ENCODE measurements at places on chromosomes 2 and 18.
A peak's percentile ranks its signal among the peaks of the same experiment; 100 is the strongest.

DNA sequence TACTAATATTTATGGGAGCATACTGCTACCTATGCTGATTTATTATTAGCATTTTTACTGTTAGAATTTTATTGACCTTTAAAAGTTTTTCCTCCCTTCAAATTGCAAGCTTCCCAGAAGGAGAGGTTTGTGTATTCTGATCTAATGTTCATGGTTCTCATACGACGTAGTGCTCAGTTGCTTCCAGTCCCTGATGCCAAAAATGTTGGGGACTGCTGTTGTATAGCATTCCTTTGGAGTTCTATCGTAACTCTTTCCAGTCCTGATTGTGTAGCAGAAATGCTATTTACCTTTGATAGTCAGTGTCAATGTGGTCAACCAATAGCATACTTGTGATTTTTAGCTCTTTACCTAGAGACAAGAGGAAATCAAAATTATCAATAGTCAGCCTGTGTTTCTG, 69.5 kb upstream of the ZSWIM2 start:
- DNase-seq: no peak

- no peak for DNase-seq
Measured at GRCh38 chr18:23453680-23454058, 582 bp downstream of the RIOK3 start.

- DNase-seq: no peak
Measured at GRCh38 chr2:8132351-8132831, 549.5 kb upstream of the ID2 start.

DNA sequence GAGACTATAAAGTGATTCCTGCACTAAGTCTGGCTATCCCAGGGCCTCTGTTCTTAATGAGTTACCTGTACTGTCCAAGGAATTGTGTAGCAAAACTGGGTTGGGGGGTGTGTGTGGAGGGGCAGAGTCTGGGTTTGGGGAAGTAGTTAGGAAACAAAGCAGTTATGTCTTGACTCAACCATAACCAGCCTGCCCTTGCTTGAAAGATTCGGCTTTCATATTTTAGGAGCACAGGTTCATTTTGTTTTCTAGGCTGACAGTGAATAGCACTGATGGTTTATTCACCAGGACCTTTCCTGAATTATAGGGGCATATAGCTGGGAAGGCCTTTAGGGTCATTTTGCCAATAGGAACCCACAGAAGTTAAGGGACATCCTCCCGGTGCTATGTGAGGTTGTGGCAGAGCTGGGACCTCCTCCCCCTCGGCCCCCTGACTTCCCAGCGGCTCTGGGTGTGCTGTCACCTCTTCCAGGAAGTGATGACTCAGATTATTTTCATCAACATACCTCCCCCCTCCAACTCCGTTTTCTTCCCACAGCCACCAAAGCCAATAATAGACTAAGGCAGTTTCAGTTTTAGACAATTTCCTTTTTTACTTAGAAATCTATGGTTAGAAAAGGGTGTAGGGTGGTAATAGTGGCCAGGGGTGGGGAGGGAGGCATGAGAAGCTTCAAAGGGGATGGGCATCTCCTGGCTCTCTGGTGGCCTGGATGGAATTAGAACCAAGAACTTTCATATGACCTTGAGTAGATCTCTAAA, 44.8 kb downstream of the SETBP1 start:
- DNase-seq: no peak

- DNase-seq: no peak
Measured at GRCh38 chr2:110667071-110667470, 10.8 kb downstream of the BUB1 start.

GRCh38 chr2:29223257-29223656, 108.0 kb downstream of the CLIP4 start:
- DNase-seq: no peak

DNA sequence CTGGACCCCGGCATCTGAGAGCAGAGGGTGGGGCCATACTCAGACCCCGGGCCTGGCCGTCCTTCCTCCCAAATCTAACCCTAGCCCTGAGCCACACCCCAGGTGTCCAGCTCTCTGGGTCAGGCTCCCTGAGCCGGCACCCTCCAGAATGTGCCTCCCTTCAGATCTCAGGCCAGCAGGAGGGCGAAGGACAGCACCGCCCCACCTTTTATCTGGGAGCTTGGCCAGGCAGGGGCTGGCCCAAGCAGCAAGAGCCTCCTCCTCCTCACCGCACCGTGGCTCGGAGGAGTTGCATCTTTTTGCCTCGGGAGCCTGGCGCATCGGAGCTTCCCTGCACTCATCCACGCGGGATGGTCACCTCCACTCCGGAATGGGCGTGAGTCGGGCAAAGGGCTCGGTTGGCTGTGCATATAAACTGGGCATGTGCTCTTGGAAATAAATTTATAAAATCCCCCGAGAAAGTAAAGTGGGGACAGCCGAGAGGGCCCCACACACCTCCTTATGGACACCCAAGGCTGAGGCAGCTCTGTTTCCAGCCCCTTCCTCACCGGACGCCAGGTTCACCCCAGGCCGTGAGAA, 69.1 kb upstream of the CTDP1 start:
- DNase-seq: no peak

DNA sequence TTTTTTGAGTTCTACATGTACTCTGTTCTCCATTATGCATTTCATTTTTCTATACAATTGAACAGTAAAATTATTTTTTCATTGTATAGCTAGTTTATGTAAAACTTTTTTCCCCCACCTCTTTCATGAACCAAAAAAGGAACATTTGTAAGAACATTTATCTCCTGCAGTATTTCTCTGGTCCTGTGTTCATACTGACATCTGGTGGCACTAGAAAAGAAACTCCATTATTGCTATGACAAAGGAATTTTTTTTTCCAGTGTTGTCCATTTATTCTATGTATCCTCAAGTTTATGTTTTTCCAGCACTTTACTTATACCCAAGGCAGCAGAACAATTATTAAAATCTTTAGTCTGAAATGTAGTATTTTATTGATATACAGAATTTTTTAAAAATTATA, 27.4 kb upstream of the CHAC2 start:
- DNase-seq: no peak

DNA sequence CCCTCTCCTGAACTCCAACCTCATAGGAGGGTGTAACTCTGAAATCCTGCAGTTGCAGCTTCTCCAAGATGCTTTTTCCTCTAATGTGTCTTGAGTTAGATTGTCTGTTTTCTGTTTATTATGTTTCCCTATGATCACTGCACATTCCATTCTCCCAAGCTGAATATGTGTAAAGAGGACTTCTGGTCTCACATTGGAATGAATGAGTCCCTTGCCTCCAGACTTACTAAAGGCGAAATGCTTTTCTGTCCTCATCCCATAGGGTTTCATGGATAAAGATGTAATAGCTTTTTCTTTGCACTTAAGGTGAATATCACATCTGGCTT, 35.5 kb upstream of the CYP27A1 start:
- DNase-seq: no peak

DNA sequence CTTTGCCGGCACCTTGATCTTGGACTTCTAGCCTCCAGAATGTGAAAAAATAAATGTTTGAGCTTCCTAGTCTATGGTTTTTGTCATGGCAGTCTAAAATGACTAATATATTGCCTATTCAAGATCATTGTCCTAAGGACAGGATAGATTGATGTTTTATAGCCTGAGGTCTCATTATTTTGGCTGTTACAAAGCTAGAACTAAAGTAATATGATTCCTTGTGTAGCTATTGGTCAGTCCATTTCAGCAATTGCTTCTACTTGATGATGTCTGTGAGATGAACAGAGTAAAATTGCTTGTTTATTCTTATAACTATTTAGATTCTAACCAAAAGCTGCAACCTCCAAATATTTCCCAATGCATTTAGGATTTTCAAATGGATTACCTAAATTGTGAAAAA, 145.0 kb downstream of the HRH4 start:
- no peak for DNase-seq

GRCh38 chr2:109123586-109124201, 5.3 kb upstream of the SH3RF3 start:
- DNase-seq: no peak

DNA sequence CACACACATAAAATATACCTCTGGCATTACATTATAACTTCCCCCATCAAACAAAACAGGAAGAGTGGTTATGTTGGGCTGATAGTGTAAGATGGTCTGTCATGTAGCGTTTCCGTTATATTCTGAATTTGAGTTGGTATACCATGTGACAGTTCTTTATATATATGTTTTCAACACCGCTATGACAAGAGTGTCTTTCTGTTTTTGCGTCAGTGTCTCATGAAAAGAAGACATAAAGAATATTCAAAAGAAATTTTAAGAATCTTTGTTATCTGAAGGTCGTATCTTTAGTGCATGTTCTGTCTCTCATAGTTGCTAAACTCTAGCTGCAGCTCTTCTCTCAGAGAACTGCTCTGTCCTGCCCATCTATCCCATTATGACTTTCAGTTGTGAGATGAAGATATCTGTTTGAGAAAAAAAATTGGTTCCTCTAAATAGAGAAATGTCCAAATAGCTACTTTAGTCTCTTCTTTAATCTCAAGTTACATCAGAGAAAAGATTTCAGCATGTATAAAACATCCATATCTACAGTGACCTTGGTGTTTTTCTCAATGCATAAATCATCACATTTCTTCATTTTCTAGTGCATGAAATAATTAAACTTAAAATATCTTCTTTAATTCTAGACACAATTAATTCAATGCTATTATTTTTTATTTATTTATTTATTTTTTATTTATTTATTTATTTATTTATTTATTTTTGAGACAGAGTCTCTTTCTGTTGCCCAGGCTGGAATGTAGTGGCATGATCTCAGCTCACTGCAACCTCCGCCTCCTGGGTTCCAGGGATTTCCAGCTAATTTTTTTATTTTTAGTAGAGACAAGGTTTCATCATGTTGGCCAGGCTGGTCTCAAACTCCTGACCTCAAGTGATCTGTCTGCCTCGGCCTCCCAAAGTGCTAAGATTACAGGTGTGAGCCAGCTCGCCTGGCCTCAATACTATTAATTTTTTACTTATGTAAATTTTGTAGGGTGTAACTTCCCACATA, 24.3 kb upstream of the PSME4 start:
- DNase-seq: no peak

DNA sequence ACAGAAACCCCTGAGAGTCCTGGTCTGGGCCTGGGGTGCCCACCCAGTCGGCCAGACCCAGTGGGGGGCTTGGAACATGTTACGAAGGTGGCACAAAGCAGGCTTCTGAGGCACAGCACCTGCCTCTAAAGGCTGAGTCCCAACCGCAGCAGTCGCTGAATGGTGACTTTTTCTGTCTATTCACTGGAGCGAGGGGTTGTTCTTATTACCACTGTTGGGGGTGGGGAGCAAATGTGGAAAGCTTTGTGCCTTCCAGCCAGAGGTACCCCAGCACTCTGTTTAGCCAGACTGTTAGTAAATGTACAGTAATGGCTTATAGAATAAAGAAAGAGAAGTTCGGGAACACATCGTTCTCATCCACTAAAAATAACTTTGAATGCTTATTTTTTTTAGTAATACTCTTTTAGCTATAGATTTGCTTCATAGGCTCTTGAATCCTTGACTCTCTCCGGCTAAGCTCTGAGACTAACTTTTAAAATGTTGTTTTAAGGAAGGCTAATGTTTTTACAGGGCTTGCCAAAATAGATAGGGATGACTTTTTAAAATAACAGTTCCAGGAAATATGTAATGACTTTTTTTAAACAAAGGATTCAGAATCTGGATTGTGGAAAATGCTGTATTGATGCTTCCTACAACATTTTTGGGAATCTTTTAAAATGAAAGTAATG, 23.4 kb upstream of the PTPN2 start:
- DNase-seq: no peak

DNA sequence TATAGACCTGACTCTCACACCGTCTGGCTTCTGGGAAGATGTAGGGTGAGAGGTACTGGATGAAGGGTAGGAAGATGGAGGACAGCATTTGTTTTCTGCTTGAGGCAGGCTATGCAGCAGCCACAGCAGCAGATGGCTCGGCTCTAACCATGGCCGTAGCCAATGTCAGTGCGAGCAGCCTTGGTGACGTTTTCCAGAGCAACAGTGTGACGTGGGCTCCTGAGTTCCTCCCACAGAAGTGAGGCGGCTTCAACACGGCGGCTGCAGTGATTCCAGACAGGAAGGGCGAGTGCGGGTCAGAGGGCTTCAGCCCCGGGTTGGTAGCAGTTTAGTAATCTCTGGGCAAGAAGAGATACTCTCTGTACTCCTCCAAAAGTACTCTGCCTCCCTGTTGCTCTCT, 133.0 kb upstream of the MYT1L start:
- no peak for DNase-seq

GRCh38 chr2:238158018-238158508, 707 bp upstream of the ERFE start:
- DNase-seq: peak; percentile 50

DNA sequence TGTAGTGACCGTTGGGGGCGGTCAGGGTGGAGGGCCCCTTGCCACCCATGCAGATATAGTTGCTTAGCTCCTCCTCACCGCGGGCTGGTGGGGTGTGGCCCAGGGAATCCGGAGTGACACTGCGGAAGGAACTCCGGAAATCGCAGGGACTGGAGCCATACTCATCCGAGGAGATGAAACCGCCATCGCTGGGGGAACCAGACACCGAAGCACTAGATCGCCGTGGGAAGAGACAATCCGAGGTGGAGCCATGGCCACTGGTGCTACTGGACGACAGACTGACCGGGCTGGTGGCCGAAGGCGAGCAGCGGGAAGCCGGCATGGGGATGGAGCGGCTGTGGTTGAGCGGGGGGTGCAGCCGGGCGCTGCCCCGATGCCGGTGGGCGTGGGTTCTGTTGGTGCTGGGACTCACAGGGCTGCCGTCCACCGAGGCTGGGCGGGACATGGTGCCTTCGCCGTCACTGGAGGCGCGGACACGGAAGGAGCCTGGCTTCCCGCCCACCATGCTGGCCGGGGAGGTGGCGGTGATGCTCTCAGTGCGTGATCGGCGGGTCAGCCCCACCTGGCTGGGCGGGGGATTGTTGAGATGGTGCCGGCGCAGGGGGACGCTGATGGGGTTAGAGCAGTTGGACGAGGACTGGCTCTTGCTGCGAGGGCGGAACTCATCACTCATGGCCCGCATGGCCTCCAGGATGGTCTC, 2.2 kb downstream of the IRS1 start:
- no peak for DNase-seq

DNA sequence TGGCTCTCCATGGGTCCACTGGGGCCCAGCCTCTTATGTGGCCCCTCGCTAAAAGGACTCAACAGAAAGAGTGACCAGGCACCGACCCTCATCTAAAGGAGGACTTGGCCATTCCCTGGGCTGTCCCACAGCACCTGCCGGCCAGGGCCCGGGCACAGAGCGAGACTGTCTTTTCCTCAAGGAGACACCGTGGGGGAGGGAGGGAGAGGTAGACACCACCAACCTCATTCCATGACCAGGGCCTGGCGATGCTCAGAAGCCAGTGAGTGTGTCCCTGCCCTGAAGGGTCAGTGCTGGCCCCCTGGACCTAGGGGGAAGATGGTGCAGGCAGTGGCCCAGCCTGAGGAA, 39.8 kb upstream of the ALPP start:
- DNase-seq: no peak

- no peak for DNase-seq
Measured at GRCh38 chr2:134275058-134275862, 21.4 kb downstream of the MGAT5 start.

GRCh38 chr2:73969356-73969755, 15.4 kb upstream of the TET3 start:
- DNase-seq: no peak

DNA sequence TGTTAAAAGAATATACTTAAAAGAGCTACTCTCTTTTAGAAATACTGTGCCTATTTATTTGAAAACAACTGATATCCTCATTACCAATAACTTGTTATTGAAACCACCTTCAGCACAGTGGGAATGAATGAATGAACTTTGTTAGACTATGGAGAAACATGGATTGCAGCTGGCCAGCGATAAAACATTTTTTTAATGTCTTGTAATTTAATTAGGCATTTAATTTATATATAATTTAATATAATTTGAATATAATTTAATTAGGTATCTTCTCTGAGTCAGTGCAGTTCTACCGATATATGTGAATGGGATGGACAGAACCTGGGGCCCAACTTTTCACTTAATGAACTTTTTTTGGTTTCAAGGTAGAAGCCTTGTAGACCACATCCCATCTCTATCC, 94.4 kb downstream of the KCTD18 start:
- no peak for DNase-seq
